ENCODE measurements at places on chromosomes 1 and 21.

DNA sequence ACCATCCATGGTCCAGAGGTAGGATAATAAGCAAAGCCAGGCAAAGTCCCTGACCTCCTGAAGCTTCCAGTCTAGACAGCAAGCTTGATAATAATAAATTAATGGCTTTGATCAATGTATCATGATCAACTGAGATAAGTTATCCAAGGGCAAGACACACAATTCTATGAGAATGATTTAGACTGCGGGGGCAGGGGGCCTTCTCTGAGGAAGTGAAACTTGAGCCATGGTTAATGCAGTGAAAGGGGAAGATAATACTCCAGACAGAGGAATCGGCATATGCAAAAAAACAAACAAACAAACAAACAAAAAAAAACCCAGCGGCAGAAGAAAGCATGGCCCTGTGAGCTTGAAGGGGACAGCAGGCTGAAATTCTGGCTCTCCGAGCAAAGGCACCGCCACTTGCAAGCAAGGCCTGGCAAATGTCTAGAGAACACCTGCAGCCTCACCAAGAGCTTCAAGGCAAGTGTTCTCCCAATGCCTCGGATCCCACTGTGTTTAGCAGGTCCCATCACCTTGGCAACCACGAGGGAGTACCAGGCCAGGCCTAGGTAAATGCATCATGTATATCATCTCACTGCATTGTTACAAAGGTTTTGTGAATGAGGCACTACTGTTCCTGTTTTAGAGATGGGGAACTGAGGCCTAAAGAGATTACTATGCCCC lies 24.9 kb downstream of the CSMD2 start:
- DNase-seq = no peak

DNA sequence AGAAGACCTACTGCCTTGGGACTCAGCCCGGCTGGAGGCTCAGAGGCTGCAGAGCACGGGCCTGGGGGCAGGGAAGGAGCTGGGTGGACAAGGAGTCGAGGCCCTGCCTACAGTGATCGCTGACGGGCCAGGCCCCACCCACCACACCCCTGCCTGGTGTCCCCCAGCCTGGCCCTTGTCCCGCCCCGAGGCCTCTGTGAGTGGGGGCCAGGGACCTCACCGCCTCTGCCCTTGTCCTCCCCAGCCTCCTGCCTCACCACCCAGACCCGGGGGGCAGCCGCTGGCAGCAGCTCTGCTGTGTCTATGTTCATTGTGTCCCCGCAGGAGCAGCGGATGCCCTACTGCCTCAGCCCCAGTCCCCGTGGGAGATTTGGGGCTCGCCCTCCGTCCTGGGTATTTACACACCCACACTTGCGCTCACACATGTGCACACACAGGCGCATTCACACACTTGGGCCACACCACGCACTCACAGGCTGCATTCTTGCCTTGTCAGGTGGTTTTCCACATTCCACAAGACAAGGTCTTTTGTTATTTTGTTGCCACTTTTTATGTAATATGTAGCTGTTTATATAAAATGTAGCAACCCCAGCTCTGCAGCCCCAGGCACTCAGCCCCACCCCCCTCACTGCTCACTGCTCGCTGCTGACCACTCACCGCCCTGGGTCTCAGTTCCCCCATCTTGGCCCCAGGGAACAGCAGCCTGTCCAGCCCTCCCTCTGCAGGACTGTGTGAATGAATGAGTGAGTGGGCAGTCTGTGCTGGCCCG lies 7.3 kb downstream of the PFKL start:
- no peak for DNase-seq

GRCh38 chr1:205353612-205354011 lies 3.1 kb downstream of the KLHDC8A start:
- DNase-seq = no peak

DNA sequence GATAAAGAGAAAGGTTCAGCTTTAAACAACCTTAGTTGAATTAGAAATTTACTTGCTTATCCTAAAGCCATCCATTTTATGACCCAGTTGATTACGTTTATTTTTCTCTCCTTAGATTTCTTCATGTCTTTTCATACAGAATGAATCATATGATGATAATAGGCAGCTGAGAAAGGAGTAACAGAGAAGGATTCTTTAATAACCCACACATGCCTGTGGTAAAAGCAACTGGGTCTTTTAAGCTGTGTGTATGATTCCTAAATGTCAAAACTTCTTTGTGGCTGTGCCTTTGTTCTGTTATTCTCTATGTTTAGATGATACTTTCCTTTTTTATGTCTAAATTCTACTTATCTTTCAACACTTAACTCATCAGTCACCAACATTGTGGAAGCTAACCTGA lies 626.5 kb downstream of the NCAM2 start:
- DNase-seq = no peak

DNA sequence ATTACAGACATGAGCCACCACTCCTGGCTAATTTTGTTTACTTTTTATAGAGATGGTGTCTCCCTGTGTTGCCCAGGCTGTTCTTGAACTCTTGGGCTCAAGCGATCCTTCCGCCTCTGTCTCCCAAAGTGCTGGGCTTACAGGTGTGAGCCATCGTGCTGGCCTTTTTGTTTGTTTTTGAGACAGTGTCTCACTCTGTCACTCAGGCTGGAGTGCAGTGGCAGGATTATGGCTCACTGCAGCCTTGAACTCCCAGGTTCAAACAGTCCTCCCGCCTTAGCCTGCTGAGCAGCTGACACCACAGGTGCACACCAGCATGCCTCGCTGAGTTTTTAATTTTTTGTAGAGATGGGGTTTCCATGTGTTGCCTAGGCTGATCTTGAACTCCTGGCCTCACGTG lies 49.1 kb downstream of the ADARB1 start:
- no peak for DNase-seq

DNA sequence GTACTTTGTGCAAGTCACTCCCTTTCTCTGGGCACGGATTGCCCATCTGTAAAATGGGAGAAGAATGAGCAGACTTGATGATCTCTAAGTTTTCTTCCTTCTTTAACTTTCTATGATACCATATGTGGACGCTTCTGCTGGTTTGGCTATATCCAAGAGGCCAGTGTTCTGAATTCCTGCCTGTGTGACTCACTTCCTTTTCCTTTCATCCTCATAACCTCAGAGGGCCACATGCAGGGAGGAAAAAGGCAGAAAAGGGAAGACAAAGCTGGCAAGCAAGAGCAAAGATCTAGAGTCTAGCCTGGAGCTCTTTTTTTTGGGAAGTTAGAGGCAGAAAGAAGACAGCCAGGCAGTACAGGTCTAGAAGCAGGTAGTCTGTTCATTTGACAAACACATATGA lies 151.2 kb downstream of the OMA1 start:
- DNase-seq = peak; percentile 38

DNA sequence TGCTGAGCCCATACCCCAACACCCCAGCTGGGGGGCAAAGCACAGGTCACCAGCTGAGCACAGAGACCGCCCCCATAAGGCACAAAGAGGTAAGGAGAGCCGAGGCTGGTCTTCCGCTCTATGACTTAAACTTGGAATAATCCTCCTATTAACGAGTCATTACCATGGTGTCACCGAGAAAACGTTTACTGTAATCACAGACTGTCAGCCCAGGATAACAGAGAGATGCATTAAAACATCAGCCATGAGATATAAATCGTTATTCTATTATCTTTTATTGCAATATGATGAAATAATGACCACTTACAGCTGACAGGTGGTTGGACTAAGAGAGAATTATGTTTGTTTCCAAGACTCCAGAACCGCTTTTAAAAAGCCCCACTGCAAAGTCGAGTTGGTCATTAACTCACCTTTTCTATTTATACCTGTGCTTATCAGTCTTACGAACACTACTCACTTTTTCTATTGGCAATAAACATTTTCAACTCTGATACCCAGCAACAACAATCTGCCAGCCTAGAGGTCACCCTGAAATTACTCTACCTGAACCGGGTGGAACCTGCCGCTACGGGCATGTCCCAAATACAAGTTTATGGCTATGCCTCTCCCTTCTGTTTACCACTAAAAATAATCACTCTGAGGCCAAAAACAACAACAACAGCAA lies 21.5 kb downstream of the NPHP4 start:
- no peak for DNase-seq

- DNase-seq = no peak
Measured at GRCh38 chr1:202283991-202284390, 57.7 kb downstream of the UBE2T start.
